ENCODE measurements at places on chromosomes 1 and 21. TPM values are rescaled to one million over a fixed set of nuclear protein-coding genes. Genes with fewer than 3 reads are reported as not detected.

SPRR5 gene
- not detected for total RNA-seq

TCP10L gene
- total RNA-seq = 2.4 TPM

DNA sequence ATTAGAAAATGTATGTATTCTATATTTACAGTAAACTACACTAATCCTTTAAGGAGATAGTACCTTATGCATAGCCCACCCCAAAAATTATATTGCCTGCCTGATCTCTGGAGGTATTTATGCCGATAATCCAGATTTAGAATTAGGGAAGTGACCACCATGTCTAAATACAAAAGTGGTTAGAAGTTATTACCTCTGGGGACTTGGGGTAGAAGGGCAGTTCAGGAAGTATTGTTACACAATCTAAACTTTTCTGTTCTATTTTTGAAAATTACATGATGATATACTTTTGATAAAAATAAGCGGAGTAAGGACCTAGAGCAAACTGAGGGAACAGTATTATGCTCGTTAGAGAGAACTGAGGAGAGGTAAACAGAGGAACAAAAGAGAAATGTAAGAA, 90.5 kb upstream of the ZP4 start:
- no peak for DNase-seq

DNA sequence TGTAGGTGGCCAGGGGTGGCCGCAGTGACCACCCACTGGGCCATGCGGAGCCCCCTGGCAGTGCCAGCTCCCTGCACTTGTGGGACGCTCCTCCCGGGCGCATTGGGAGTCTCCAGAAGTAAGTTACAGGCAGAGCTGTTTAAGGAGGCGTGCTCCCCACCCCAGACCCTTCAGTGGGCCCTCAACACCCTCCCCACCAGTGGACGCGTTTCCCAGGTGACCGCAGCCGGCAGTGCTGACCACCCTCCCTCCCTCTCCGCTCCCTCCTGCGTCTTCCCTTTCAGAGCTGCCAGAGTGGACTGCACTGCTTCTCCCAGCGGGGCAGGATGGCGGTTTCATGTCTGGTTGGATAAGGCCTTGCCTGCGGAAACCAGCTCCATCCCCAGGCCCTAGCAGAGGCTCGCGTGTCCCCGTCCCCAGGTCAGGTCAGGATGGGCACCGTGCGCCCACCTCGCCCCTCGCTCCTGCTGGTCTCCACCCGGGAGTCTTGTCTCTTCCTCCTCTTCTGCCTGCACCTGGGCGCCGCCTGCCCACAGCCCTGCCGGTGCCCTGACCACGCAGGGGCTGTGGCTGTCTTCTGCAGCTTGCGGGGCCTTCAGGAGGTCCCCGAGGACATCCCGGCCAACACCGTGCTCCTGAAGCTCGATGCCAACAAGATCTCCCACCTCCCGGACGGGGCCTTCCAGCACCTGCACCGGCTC, 1.1 kb downstream of the LRRC3 start:
- no peak for DNase-seq

LIN28A gene
- total RNA-seq = not detected

DNA sequence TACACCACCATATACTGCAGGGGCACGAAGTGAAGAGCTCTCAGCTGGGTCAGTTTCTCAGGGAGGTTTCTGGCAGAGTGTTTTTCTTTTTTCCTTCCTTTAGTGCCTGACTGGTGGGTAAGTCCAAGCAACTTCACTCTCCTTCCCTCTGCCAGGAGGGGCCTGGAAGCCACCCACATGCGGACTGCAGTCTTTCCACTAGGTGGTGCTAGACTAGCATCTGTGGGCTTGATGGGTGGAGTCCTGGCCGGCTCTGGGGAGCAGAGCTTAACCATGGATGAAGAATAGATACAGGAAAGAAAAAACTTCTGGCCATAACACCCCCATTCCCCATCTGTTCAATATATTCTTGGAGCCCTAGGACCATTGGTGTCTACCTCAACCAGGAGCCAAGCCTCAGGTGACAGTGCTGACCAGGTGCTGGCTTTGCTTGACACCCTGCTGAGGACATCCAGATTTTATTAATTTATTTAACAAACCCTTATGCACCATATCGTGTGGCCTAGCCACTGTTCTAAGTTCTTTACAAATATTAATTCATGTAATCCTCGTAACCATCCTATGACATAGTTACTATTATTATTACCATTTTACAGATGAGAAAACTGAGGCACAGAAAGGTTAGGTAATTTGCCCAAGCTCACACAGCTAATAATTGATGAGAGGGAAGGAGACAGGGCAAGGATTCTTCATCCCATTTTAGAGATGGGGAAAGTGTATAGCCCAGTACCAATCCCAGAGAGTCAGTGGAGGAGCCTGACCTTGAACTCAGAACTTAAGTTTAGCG, 126.7 kb upstream of the CSF3R start:
- DNase-seq = no peak

LAMC1 gene
- 87.5 TPM for total RNA-seq

- DNase-seq = no peak
These were observed 165.4 kb downstream of the RUNX1 start for GRCh38 chr21:34883491-34884271.

FAM72D gene
- total RNA-seq = 0.32 TPM

- DNase-seq = no peak
These were observed 377.8 kb downstream of the USH2A start for GRCh38 chr1:216045400-216045799.

DNA sequence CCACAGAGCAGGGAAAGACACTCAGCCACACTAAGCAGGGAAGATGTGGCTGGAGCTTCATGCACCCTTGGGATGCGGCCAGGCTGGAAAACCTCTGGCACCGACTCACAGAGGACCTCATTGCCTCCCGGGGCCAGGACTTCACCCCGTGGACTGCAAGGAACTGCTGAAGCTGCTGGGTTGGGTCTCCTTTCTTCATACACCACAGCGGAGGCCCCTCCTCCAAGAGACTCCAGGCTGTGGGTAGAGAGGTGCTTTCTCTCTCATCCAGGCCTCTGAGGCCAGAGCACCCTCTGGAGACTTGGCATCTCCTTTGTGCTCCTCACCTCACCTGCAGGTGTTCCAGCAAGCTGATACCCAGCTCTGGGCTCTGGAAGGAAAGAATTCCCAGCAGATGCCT, 76.0 kb upstream of the EDN2 start:
- DNase-seq = no peak

LGR6 gene
- 3.9 TPM for total RNA-seq

OR10K1 gene
- total RNA-seq = not detected

DNA sequence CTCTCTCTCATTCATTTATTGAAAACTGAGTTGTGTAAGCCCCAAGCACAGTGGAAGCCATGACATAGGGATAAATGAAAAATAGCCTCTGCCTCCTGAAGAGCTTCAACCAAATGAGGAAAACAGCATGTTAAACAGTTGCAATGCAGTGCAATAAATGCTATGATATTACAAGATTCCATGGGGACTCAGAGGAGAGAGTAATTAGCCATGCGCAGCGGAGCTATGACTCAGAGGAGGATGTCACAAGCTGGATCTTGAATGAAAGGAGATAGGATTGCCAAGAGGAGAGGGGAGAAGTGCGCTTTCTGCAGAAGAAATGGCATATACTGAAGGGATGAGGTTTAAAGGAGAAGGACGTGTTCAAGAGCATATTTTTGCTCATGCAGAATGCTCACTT, 231.3 kb upstream of the PLXNA2 start:
- no peak for DNase-seq

- no peak for DNase-seq
These were observed 35.7 kb upstream of the ARHGAP29 start for GRCh38 chr1:94273111-94273510.

DNA sequence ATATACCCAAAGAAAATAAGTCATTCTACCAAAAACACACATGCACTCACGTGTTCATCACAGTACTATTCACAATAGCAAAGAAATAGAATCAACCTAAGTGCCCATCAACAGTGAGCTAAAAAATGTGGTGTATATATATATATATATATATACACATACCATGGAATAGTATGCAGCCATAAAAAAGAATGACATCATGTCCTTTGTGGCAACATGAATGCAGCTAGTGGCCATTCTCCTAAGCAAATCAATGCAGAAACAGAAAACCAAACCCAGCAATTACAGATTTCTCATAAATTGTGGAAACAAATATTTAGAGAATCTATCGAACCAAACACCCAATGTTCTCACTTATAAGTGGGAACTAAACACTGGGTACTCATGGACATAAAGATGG, 585.7 kb downstream of the SMYD3 start:
- no peak for DNase-seq

SLX9 gene
- total RNA-seq = 77.4 TPM

TEX38 gene
- total RNA-seq = not detected

- DNase-seq = no peak
These were observed 83.6 kb downstream of the CAMTA1 start for GRCh38 chr1:6868660-6869380.

DNA sequence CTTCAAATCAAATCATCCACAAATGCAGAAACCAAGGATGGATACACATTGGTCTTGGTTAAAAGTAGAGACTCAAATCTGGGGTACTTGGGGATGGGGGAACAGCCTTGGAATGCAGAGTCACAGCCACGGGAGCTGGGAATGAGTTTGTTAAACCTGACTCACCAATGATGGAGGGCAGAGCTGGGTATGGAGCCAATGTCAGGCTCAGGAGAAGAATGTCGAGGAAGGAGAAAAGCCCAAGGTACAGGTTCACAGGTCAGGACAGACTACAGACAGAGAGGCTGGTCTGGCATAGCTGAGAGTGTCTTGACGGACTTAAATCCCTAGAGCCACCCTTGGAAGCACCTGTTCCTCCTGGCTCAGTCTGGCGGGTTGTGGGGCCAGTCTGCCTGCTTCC, 237.6 kb downstream of the NTNG1 start:
- DNase-seq = no peak

GRCh38 chr1:160404094-160404493, 3.7 kb downstream of the VANGL2 start:
- DNase-seq = no peak

DNA sequence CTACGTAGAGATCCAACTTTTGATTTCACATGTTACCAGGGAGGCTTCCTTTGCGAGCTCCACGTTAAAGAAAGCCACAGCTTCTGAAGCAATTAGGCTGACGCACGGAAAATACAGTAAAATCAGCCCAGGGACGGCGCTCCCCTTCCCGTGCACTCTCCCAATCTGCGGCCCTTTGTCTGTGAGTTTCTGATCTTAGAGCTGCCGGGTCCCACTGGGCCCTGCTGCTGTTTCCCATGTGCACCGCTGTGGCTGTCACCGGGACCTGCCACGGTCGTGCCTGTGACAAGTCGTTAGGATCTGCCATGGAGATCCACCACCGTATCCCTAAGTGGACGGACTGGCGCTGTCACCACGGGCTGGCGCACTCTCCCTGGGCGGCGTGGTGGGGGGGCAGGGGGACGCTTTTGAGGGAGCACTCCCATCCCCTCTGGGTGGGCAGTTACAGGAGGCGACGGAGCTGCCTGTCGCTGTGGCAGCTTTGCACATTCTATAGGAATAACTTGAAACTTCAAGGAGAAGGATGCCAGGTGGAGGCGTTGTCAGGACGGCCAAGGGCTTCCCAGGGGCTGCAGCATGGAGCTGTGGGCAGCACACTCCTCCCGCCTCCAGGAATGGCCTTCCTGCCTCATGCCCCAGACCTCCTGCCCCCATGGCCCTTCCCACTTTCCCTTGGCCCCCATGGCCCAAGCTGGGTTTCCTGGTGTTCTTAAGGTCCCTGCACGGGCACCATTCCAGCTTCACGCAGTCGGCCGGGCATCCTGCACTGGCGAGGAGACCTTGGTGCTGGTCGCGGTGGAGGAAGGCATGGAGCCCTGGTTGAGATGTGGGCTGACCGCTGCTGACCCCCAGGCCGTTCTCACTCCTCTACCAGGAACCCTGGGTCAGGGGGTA, 85.1 kb downstream of the PRDM16 start:
- no peak for DNase-seq

GRCh38 chr1:5456090-5456811, 536.0 kb downstream of the NPHP4 start:
- DNase-seq = no peak

GRCh38 chr1:172105230-172105629, 263.9 kb downstream of the DNM3 start:
- DNase-seq = no peak

DNA sequence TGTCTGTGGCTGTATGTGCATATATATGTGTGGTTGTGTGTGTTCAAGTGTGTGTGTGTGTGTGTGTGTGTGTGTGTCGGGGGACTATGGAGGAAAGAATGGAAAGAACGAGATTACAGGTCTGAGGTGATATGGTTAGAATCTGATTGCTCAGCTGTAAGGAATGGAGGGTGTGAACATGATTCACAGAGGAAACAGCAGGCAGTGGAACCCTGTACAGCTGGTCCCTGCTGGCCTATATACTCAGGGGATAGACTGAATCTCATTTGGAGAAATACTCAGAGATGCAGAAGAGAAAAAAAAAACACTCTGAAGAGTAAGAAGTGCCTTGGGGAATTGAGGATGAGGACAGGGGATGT, 180.1 kb upstream of the ESRRG start:
- no peak for DNase-seq

- no peak for DNase-seq
These were observed 65.8 kb downstream of the S100B start for GRCh38 chr21:46538851-46539666.

RPS6KA1 gene
- 3.9 TPM for total RNA-seq

DNA sequence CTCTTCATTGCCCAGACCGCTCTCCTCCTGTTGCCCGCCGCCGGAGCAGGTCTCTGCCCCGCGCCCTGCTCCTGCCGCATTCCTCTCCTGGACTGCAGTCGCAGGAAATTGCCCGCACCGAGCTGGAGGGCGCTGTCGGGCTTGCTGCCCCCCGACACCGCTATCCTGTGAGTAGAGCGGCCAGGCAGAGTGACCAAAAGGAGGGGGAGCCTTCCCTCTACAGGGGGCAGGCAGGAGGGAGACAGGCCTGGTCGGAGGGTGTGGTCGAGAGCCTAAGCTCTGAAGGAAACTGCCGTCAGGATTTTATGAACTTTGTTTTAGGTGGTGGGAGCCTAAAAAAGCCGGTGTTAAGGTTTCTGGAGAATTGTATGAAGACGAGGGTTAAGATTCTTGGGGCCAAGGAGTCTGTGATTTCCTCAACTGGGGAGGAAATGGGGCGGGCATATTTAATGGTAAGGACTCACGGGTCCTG, 517 bp downstream of the LRIG2 start:
- no peak for DNase-seq

GRCh38 chr1:203038217-203038741, 12.0 kb downstream of the PPFIA4 start:
- peak; percentile 82 for DNase-seq

GRCh38 chr1:235246022-235246948, 81.7 kb downstream of the ARID4B start:
- no peak for DNase-seq

SORT1 gene
- 127 TPM for total RNA-seq

- no peak for DNase-seq
These were observed 39.0 kb upstream of the MACF1 start for GRCh38 chr1:39165488-39165887.

UCK2 gene
- 6.2 TPM for total RNA-seq

DNA sequence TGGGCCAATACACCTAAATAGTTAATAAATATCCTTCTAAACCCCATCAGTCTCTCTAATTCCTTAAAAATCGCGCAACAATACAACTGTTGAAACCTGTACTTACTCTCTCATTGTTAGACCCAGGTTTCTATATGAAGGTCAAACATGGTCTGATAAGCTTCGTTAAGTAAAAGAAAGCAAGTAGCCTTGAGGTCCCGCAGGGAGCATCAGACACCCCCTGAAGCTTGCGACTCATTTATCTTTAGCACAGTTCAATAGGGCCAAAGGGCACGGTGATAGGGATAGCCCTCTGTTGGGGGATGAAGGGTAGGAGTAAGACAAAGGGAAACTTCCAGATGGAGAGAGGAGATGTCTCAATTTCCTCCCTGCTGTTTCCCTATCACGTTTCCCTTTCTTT, 27.3 kb upstream of the THEM4 start:
- no peak for DNase-seq

LENEP gene
- not detected for total RNA-seq
